Omental fat pad (tissue), 4 donors: ENCODE measurements at places on chromosomes 16 and 17. TPM values are rescaled to one million over a fixed set of nuclear protein-coding genes. Genes with fewer than 3 reads are reported as not detected.

The OTOP3 gene
- not detected for total RNA-seq

- DNase-seq: no peak
Measured at GRCh38 chr17:55672585-55673501, 49.8 kb downstream of the TMEM100 start.

DNA sequence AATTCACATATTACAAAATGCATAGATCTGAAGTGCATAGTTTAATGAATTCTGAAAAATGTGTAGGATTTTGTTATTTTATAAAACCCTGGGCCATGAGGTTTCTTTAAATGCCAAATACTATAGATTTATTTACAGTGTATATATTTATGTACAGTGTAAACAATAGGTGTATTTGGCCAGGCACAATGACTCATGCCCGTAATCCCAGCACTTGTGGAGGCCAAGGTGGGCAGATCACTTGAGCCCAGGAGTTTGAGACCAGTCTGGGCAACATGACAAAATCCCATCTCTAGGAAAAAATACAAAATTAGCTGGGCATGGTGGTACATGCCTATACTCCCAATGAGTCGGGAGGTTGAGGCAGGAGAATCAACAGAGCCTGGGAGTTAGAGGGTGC, 249.4 kb downstream of the PRKCA start:
- no peak for DNase-seq

GRCh38 chr17:13597723-13598347, 3.9 kb downstream of the HS3ST3A1 start:
- DNase-seq: no peak

The BCL7C gene
- 37.0 TPM for total RNA-seq

GRCh38 chr16:30654856-30655255, 3.4 kb upstream of the FBRS start:
- no peak for DNase-seq

GRCh38 chr17:13429201-13429600, 172.5 kb downstream of the HS3ST3A1 start:
- no peak for DNase-seq

DNA sequence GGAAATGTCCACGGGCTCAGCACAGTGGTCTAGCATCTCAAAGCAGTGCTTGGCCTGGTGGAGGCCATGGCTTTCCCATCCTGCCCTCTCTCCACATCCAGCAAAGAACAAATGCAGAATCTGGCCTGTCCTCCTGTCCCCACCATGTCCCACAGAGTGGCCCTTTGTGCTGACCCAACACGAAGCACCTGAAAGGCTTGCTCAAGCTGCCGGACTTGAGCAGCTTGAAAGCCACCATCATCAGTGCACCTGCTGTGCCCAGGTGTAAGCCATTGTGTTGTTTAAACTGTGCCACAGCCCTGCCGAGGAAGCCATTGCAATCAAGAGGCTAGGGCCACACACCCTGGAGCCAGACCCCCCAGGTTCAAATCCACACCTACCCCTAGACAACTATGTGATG, 115.5 kb downstream of the SOCS1 start:
- DNase-seq: no peak

GRCh38 chr17:61048376-61049106, 351.1 kb upstream of the TBX2 start:
- DNase-seq: no peak
